ENCODE measurements at places on chromosomes 4 and X. TPM values are rescaled to one million over a fixed set of nuclear protein-coding genes. Genes with fewer than 3 reads are reported as not detected.
A peak's percentile ranks its signal among the peaks of the same experiment; 100 is the strongest.

The CPE gene
- 72.2 TPM for polyA plus RNA-seq

The TNIP3 gene
- 0.15 TPM for polyA plus RNA-seq

DNA sequence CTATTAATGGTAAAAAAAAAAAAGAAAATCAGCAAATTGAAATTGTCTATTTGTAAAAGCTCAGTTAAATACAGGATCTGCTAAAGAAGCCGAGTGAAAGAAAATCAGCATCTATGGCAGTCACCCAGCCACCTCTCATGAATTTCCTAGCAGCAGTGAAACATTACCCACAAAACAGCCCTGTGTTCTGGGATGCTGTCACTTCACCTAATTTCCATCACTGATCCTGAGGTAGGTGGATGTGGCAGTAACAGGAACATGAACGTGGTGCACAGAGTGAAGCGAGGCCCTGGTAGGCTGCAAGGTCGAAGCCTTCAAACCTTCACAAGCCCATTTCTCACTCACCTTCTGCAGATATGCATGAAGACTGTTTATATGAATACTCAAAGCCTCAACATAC is 65.2 kb downstream of the RXFP1 start:
- no peak for DNase-seq

GRCh38 chr4:127642169-127642568 is 9.4 kb downstream of the INTU start:
- no peak for DNase-seq

- DNase-seq = no peak
These were observed 62.4 kb downstream of the HOPX start for GRCh38 chr4:56618734-56619133.

- DNase-seq = peak; percentile 46
These were observed 207.8 kb downstream of the ANTXR2 start for GRCh38 chr4:79865201-79865597.

- DNase-seq = no peak
These were observed 192.9 kb upstream of the TBL1X start for GRCh38 chrX:9271789-9272525.

- no peak for DNase-seq
These were observed 20.0 kb downstream of the TMEM154 start for GRCh38 chr4:152659806-152660205.

DNA sequence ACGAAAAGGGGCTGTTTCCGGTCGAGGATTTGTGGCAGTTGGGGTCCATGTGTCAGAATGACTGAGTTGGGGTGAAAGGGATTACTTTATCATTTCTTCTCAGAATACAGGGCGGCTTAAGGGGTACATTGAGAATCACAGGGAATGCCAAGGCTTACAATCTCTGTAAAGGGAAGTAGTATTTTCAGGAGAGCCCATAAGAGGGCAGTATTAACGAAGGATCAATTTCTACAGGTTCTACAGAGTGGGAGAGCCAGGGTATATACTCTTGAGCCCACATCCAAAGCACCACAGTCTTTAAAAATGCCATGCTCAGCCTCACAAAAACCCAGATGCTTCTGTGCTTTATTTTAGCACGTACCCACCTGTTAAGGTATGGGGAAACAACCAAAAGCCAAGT is 67.7 kb upstream of the ZXDA start:
- DNase-seq = no peak

DNA sequence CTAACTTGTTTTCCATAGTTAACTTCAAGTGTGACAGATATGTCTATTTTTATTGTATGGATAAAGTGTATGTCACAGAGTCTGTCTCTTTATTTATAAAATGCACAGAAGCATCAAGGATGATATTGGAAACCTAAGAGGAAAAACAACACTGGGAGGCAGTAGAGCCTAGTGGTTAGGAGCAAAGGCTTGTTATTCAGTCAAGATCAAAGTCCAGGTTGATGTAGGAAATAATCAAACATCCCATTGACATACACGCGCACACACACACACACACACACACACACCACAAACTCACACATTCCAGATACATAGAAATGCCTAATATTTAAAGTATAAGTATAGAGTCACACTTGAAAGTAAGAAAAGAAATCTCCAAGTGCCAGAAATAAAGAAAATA is 206.8 kb downstream of the CHRDL1 start:
- DNase-seq = no peak

DNA sequence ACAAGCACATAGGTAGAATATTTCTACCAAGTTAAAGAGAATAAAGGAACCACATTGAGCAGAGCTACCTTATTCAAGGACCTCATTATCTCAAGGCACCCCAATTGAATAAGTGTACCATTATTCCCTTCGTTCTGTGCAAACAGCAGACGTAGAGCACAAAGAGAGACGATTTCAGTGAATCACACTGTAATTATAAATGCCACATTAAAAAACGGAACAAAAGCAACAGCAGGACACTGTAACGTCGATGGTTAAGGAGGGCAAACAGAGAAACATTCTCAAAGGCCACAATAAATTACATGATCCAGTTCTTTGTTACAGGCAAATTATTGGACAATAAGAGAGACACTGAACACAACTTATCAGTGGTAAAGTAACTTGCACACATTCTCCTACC is 644.1 kb upstream of the TENM3 start:
- no peak for DNase-seq

Data from hindlimb muscle (tissue), 1 donor.